Stimulated activated CD4-positive, alpha-beta T cell treated with anti-CD3 and anti-CD28 coated beads, TNF-alpha, amount 100 ng/mL, for 24 hours (primary cell): ENCODE measurements at places on chromosomes 5 and 9.

DNA sequence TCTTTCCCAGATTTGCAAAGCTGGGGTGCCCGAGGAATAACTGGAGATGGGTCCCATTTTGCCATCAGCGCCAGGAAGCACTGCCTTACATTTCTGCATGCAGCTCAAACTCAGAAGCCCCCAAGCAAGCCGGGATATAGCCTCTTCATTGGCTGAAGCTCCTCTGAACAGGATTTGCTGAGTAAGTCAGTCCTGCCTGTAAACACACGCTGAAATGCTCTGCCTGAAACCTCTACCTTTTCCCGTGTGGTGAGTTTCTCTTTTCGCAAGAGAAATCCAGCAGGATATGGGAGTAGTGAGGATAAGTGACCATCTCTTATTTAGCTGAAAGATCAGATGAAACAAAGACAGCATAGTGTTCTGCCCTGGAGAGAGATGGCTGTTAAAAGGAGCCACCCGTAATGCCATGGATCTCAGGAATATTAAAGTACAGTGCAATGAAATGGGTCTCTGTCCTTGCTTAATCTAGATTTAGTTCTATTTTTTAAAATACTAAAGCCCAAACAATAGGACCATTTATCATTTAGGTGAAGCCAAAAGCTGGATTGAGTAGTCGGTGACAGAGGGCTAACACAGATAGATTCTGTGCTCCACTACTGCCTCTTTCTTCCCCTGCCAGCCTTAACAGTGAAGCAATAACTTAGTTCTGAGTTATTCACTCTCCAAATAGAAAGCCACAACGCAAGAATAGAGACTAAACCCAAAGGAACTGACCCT is 177.5 kb upstream of the PPP2R2B start:
- DNase-seq = no peak

- DNase-seq = no peak
Observed at GRCh38 chr5:66285343-66285922, 141.3 kb downstream of the SREK1 start.

- no peak for DNase-seq
Observed at GRCh38 chr5:94700592-94700991, 82.1 kb downstream of the SLF1 start.

DNA sequence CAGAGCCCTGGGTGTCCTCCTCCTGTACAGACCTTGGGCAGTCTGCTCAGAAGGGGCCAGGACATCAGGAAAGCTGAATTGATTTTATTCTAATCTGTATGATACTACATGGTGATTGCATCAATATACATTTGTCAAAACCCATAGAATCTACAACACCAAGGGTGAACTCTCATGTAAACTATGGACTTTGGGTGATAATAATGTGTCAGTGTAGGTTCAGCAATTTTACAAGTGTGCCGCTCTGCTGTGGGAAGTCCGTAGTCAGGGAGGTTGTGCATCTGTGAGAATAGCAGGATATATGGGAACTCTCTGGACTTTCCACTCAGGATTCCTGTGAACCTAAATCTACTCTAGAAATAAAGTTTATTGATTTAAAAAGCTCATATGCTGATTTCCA is 155.3 kb upstream of the NFIL3 start:
- DNase-seq = no peak

DNA sequence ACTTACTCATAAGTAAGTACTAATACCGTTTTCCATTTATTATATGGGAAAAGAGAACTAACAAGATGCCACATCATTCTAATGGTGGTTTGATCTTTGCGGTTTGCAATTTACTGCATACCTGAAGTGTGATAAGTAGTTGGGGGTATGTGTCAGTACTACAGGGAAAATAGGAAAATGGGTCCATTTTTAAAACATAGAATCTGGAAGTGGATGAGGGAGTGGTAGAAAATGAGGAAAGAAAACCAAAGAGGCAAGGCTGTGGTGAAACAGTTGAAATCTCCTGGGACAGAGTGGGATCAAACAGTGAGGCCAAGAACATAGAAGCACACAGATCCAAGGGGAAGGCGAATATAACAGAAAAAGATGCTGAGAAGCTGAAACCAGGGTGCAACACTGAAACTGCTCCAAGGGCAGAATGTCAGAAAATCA is 6.7 kb downstream of the ADAMTSL1 start:
- no peak for DNase-seq

DNA sequence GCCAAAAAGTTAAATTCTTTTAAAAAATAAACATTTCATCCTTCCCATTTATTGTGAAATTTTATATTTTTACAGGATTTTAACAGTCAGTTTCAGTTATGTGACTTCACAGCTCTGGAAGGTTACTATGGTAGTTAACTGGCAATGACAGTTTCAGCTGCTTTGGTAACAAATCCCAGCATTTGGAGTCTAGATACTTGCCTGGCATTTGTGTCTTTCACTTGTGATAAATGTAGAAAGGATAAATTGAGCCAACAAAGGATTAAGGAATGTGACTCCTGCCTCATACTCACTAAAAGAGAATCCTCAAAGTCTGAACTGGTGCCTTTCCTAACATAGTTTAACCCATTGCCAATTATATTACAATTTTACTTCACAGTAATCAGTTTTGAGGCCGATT is 315.5 kb downstream of the FER start:
- DNase-seq = no peak

DNA sequence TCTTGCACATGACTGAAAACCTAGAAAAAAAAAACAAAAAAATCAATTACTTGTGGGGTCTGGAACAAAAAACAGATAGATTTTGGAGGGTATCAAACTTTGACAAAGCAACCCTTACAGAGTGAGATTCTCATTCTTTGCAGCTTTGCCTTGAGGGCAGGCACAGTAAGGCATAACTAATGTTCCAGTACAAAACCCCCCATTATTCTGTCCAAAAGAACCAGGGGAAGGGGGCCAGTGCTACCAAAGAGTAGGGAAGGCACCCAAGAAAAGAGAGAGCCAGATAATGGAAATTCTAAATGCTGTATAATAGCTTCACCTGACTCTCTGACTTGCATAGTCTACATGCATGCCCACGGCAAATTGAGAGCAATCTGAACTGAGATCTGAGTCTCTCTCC is 12.9 kb downstream of the POLK start:
- no peak for DNase-seq

DNA sequence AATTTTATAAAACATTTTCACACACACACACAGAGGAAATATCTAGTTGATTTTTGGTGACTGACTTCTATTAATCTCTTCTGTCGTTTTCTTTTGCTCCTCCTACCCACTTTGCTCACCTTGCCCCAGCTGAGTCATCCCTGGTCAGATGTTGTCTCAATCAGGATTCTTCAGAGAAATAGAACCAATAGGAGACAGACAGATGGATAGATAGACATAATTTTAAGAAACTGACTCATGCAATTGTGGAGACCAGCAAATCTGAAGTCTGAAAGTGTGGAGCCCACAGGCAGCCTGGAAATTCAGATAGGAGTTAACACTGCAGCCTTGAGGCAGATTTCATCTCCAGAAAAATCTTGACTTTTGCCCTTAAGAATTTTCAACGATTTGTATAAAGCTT is 37.0 kb upstream of the PIK3R1 start:
- DNase-seq = no peak

DNA sequence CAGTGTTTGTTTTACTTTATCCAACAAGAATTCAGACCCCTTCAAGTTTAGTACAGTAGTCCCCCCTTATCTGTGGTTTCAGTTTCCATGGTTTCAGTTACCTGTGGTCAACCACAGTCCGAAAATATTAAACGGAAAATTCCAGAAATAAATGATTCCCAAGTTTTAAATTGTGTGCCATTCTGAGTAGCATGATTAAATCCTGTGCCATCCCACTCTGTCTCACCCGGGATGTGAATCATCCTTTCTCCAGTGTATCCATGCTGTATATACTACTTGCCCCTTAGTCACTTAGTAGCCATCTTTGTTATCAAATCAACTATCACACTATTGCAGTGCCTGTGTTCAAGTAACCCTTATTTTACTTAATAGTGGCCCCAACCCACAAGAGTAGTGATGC is 153.8 kb upstream of the RASA1 start:
- no peak for DNase-seq

GRCh38 chr5:117245130-117245529 is 670.5 kb upstream of the SEMA6A start:
- DNase-seq = no peak

GRCh38 chr5:57784121-57784520 is 301.5 kb upstream of the ACTBL2 start:
- no peak for DNase-seq

DNA sequence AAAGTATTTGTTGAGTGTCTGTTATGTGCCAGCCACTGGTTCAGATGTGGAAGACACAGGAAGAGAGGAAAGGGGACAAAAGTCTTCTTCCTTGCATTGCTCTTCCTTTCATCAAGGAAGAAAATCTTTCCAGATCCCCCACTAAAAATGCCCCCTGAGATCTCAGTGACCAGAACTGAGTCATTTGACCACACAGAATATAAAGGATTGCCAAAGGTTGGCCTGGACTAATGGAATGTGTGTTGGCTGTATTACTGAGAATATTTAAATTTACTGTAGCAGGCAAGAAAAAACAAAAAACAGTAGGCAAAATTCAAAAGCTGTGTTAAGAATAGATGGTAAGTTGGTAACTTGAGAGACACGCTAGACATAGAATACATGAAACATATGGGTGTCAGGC is 10.0 kb upstream of the SEPTIN8 start:
- no peak for DNase-seq

DNA sequence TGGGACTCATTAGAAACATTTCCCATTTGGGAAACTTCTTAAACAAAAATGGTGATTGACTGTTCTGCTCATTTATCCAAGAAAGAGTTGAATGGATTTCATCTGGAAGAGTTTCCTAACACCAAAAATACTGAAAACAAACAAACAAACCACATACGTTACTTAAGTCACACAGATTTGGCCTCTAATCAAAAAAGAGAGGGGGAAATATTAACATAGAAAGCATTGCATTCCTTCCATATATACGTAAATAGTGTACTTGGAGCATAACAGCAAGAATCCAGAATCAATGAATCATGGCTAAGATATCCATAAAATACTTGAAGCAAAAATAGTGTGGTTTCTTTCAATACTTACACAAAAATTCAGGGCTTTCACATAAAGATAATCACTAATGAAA is 189.8 kb upstream of the MAP3K1 start:
- DNase-seq = no peak

DNA sequence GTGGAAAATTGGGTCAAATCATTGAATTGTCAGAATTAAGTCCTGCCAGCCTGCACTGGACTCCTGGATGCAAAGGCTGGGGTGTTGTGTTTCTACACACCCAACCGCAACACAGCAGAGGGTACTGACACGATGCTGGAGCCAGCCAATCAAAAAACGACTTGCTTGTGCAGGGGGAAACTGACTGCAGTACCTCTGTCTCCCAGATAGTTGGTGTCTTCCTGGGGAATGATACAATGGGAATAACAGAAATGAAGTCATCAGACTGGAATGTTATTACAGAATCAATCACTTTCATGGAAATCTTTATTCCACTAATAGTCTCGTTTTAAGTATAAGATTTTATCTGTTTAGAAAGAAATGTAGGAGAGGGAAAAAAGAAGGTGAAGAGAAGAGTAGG is 330.3 kb downstream of the MLLT3 start:
- no peak for DNase-seq

DNA sequence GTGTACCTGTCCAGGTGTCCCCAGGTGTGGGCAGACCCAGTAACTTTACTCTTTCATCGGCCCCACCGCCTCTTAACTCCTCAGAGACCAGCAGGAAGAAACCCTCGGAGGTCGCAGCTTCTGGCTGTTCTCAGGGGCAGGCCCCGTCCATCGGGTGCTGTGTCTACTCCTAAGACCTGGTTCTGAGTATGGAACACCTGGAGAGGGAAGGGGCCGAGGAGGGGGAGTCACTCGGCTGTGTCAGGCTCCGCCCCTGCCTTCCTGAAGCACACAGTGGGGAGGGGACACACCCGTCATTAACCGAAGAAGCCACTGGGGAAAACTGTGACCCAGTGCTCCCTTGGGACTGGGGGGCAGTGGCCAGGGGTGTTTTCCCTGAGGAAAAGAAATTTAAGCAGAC is 22.3 kb downstream of the NTNG2 start:
- DNase-seq = no peak

DNA sequence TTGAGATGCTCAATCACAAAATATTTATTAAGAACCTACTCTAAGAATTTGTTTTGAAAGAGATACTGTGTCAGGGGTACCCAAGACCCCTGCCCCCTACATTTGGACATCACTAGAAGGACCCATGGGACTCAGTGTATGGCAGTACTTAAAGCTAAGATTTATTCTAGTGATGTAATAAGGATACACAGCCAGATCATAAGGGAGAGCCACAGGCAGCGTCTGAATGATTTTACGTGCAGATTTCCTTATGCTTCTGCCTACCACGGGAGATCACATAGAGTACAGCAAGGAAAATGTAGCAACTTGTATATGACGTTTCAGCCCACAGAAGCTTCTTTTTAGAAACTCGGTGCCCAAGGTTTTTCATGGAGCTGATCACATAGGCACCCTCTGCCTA is 172.9 kb downstream of the DEPDC1B start:
- no peak for DNase-seq

- no peak for DNase-seq
Observed at GRCh38 chr9:16417161-16417560, 453.3 kb downstream of the BNC2 start.

- no peak for DNase-seq
Observed at GRCh38 chr5:158463938-158464337, 605.0 kb upstream of the CLINT1 start.

GRCh38 chr5:158979290-158979689 is 120.4 kb downstream of the EBF1 start:
- no peak for DNase-seq

DNA sequence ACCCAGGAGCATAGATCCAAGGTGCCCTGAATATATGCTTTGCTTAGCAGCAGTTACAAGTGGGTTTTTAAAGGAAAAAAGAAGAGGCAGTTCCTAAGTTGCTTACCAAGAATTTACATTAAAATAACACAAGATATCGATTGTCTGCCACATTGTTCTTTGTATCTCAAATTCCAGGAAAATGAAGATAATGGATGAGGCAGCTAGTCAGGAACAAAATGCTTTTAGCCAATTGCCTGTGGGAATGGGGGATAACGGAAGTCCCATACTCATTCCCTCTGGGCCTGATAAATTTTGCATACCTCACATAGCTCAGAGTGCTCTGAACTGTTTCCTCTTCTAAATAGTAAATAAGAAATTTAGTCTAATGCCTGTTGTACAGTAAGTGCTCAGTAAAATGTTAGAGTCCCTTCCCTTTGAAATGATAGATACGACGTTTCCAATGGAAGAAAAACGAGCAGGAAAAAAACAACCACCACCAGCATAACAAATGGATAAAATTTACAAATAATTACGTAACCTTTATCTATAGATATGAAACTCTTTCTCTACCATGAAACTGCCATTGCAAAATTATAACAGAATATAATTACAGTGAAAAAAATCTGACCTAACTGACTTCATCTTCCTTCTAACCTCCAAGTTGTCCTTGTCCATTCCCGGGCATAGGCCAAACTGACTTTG is 35.5 kb upstream of the TENT2 start:
- no peak for DNase-seq

DNA sequence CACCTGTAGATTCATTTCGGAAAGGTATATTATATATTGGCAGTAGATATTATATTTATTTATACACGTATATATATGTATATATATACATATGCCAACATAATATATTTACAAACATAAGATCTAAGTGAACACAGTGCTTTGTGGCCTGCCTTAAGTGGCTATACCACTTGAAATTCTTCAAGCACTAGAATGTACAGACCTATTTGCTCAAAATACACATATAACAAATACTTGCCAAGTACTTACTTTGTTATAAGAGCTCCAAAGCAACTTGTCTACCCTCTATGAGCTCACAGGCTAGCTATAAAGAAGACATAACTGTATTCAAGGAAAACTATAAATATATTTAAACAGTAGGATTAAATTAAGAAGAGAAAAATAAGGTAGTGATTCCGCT is 33.6 kb upstream of the SLC36A1 start:
- no peak for DNase-seq
